ENCODE measurements at places on chromosomes 11 and 22.
A peak's percentile ranks its signal among the peaks of the same experiment; 100 is the strongest.

- DNase-seq, result no peak
Observed at GRCh38 chr11:6328321-6328720, 8.0 kb upstream of the CAVIN3 start.

DNA sequence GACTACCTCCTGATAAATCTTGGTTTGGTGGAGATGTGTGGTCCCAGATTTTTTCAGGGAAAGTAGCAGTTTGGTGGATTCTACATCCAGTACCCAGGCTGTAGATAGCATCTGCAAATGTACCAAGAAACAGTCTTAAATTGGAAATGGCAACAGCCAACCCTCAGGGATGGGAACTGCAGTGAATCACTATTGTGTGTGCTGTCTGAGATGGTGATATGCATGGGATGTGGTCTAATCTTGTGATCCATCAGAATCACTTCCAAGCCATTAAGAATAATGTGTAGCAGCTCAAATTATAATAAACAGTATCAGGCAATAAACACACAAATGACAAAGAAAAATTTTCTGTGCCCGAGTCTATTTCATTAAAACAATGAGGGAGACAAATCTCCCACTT lies 3.4 kb downstream of the OLFML1 start:
- no peak for DNase-seq

- no peak for DNase-seq
Observed at GRCh38 chr11:118417801-118418200, 16.4 kb downstream of the ATP5MG start.

DNA sequence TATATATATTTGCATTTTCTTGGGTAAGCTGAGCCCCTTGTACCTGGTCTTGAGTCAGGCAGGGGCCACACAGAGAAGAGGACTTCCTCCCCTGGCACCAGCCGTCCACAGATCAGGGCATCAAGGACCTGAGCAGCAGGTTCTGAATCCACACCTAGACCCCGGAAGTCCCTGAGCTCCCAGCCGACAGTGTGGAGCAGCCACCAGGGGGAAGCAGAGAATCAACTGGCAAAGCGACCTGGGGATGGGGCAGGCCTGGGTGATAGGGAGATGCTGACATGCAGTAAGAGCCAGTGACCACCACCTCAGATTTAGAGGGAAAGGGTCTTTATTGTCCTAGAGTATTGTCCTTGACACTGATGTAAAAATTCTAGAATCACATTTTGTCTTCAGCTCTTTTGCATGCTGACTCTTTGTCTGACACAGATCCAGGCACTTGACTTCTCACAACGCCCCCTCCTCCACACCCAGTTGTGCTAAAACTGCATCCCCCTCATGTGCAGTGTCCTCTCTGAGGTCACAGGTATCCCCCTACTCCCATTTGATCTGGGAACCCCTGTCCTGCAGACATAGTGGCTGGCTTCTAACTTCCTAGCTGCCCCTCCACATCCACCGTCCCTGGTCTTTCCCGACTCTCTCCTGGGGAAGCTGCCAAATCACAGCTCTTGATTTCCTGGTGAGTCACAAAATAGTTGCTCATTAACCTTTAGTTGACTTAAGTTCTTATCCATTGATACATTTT lies 109.3 kb downstream of the GGTLC2 start:
- peak; percentile 4 for DNase-seq

DNA sequence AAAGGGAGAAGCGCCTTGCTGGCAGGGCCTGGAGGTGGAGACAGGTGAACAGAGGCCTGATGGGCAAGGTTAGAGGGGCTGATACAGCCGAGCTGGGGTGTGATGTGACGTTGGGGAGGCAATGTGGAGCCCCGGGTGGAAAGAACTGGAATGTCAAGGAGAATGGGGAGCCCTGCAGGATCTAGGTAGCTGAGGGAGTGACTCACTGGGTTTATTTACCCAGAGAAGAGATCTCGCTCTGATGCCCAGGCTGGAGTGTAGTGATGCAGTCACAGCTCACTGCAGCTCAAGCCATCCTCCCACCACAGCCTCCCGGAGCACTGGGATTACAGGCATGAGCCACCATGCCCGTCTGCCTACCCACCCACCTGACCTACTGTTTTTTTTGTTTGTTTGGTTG lies 1.9 kb upstream of the CYB5R3 start:
- no peak for DNase-seq

GRCh38 chr11:33257160-33257896 lies at the start of gene HIPK3:
HIPK3 (plus strand) TSS chr11:33257381.
- peak; percentile 89 for DNase-seq

- DNase-seq, result no peak
Observed at GRCh38 chr11:95241681-95242081, 10.7 kb upstream of the SESN3 start.

- DNase-seq, result no peak
Observed at GRCh38 chr11:134374891-134375550, 37.0 kb downstream of the B3GAT1 start.

- no peak for DNase-seq
Observed at GRCh38 chr11:36426226-36426848, 83.7 kb downstream of the TRAF6 start.

- DNase-seq, result no peak
Observed at GRCh38 chr11:19403196-19403895, 162.6 kb upstream of the E2F8 start.

DNA sequence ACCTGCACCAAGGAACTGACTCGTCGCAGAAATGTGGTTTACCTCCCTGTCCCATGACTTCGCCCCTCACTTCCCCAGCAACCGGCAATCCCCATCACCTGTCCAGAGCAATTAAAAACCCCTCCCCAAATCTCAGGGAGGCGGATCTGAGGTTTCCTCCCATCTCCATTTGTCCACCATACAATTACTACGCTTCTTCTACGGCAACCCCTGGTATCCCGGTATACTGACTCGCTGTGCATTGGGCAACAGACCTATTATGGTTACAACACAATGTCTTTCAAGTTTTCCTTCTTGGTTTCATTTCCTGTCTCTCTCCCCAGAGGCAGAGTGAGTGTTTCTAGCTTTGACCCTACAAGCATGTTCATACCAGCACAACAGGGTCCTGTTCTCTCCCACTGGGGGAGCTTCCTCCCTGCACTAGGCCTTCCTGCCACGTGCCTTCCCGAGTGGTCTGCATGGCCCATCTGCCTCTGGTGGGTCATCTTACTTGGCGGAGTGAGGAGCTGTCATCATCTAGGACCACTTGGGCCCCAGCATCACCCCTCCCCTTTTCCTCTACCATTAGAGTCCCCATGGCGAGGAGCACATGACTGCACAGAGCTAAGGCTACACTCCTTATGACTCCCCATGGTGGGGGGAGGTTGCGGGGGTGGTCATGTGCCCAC lies 30.3 kb upstream of the NAP1L4 start:
- DNase-seq, result no peak
